ENCODE measurements at places on chromosomes 11 and 22. TPM values are rescaled to one million over a fixed set of nuclear protein-coding genes. Genes with fewer than 3 reads are reported as not detected.

FJX1 gene
- not detected for total RNA-seq

VEGFB gene
- total RNA-seq = 19.6 TPM

OR8B2 gene
- total RNA-seq = not detected

XRRA1 gene
- 33.4 TPM for total RNA-seq

NPAS4 gene
- not detected for total RNA-seq

GRCh38 chr22:49626361-49627216 is 201.1 kb downstream of the BRD1 start:
- no peak overlapping the region for H3K4me3 ChIP-seq
- H3K27ac ChIP-seq = no peak overlapping the region
- no peak for DNase-seq
- H3K4me1 ChIP-seq = no peaks in the 10 kb centered on the region
- no peaks in the 10 kb centered on the region for H3K27me3 ChIP-seq

- no peaks in the 10 kb centered on the region for H3K27me3 ChIP-seq
- no peaks in the 10 kb centered on the region for H3K36me3 ChIP-seq
- H3K27ac ChIP-seq = no peak overlapping the region
- H3K4me1 ChIP-seq = peaks cover 18% of the 10 kb centered on the region
Observed at GRCh38 chr11:298406-299065, 790 bp downstream of the IFITM5 start.

DNA sequence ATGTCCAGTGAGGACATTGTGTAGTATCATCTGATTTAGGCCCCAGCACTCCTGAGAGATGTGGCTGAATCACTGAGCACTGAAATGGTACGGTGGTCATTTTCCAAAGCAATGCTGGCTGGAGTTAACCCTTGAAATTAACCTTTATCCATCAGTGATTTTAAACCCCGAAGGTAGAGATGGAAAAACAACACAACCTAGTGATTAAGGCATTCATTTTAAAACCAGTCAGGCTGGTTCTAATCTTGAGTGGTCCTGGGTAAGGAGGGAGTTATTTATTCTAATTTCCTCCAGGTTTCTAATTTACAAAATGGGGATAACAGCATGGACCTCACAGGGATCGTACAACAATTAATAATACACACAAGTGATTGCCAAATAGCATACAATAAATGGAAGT is 6.6 kb upstream of the CSNK2A3 start:
- H3K27me3 ChIP-seq = peaks cover 2% of the 10 kb centered on the region
- no peaks in the 10 kb centered on the region for H3K36me3 ChIP-seq
- DNase-seq = no peak
- H3K4me3 ChIP-seq = no peak overlapping the region
- H3K4me1 ChIP-seq = no peaks in the 10 kb centered on the region

DNA sequence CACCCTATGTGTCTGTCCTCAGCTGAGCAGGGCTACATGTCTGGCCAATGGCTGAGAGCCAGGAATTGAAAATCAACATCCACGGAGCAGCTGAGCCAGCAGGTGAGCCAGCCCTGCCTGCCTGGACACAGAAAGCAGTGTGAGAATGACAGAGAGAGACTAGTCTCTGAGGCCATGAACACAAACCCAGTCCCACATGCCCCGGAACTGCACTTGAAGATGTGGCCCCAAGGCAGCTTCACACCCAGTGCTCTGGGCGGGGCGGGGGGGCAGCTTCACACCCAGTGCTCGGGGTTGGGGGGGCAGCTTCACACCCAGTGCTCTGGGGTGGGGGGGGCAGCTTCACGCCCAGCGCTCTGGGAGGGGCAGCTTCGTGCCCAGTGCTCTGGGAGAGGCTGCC is 37.6 kb downstream of the TRMU start:
- no peak for DNase-seq
- H3K4me1 ChIP-seq = peaks cover 8% of the 10 kb centered on the region
- no peak overlapping the region for H3K4me3 ChIP-seq
- no peaks in the 10 kb centered on the region for H3K27me3 ChIP-seq
- no peak overlapping the region for H3K27ac ChIP-seq
- no peaks in the 10 kb centered on the region for H3K36me3 ChIP-seq

DNA sequence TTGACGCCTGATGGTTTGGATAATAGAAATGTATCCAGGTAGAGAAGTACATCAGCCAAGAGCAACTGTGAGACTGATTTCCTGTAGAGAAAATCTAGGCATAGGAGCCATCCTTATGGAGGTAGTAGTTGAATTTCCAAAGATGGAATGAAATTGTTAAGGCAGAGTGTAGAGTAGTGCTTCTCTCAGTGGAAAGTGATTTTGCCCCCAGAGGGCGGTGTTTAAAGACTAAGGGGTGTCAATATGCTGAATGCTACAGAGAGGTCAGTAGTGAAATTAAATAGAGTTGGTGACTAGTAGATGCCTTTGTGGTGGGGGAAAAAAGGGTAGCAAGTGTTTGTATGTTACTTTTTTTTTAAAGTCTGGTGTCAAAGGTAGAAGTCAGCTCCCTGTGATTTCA is 54.5 kb downstream of the TRIM44 start:
- no peaks in the 10 kb centered on the region for H3K4me1 ChIP-seq
- H3K27ac ChIP-seq = no peak overlapping the region
- no peak overlapping the region for H3K4me3 ChIP-seq
- DNase-seq = no peak
- H3K27me3 ChIP-seq = no peaks in the 10 kb centered on the region

- no peak overlapping the region for H3K27ac ChIP-seq
- H3K4me3 ChIP-seq = no peak overlapping the region
- no peaks in the 10 kb centered on the region for H3K27me3 ChIP-seq
- H3K36me3 ChIP-seq = peaks cover 4% of the 10 kb centered on the region
Observed at GRCh38 chr11:78532991-78533390, 41.7 kb downstream of the NARS2 start.

GRCh38 chr11:114348200-114349191 is 51.8 kb downstream of the C11orf71 start:
- H3K27ac ChIP-seq = no peak overlapping the region
- peaks cover 6% of the 10 kb centered on the region for H3K4me1 ChIP-seq
- no peak for DNase-seq
